ENCODE measurements at places on chromosomes 6 and 20. TPM values are rescaled to one million over a fixed set of nuclear protein-coding genes. Genes with fewer than 3 reads are reported as not detected.

The XKR7 gene
- 9.8 TPM for total RNA-seq

DNA sequence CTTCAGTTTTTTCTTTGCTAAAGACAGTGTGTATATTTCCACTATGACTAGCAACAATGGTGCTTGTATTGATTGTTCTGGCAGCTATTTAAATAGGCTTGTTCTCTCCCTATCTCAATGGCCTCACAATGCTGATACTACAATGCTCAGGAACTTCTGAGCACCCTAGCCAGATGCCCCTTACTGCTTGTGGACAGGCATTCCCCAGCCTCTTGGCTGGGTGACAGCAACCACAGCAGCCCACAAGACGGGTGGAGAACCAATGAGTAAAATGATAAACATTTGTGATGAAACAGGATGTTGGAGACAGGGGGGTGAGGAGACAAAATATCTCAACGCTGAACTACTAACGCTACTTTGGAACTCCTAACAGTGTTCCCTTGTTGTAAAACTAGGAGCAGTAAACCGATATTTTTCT, 42.3 kb downstream of the HIVEP2 start:
- no peak for DNase-seq

DNA sequence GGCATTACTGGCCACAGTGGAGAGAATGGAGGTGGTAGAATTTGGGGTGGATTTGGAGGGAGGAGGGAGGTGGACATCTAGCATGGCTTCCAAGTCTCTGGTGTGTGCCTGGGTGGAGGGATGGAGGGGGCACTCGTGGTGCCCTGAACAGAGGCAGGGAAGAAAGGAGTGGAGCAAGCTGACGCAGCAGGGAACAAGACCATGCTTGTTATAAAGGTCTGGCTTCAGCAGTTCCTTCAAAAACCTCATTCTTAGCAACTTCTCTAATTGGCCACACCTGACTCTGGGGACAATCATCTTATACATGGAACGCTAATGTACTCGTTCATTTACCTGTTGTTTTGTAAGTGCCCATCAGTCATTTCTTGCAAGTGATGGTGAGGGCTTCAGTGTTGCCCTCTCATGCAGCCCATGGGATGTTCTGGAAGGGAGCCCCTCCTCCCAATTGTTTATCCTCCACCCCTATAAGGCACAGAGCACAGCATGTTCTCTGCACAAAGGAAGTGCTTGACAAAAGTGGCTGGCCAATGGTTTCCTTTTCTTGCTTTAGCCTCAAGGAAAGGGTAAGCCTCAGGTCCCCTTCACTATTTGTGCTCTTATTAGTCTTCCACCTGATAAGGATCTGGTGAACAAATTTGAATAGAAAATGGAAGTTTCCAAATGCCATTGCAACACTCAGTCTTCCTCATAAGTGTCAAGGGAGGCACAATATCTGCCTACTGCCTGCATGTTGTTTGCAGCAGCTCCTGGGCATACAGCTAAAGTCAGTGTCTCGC, 39.3 kb downstream of the GFOD1 start:
- no peak for DNase-seq

The HEY2 gene
- 1.2 TPM for total RNA-seq

Measured in frontal cortex (tissue), 4 donors.